ENCODE measurements at places on chromosomes 2 and 18.

DNA sequence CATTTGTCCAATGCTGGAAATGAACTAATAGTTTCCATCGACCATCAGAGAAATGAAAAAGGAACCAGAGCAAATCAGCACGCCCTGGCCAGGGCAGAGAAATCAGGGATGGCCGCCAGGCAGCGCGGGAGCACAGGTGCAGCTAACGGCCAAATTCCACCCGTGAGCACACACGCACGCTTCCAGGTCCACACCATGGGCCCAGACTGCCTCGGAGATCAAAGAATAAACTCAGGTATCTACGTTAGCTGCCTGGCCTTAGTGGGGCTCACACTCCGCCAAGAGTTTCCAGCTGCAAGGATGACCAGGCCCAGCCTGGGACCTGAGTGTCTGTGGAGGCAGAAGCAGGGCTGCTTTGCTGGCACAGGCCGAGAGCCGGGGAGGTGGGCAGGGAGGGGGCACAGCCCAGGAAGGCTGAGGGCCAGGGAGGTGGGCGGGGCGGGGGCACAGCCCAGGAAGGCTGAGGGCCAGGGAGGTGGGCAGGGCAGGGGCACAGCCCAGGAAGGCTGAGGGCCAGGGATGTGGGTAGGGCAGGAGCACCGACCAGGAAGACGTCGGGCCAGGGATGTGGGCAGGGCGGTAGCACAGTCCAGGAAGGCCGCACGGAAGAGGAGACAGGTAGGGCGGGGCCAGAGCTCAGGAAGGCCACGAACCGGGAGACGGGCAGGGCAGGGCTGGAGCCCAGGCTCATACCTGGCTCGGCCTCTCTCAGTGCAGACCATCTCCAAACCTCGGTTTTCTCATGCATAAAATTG is 43.2 kb upstream of the SALL3 start:
- DNase-seq: no peak

DNA sequence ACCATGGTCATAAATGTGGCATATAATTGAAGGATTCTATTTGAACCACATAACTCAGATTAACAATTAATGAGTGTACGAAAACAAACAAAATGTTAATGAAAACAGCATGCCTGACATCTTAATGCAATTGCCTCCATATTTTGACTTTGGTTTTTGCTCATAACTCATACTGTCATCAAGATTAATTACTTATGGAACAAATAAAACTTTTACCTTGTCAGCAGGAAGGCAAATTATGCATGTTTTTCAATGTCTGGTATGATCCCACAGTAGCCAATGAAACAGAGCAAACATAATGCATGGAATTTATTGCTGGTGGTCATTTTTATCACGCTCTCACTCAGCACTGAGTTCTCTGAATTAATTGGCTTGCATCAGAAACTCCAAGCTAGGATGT is 5.1 kb downstream of the PLEKHM3 start:
- DNase-seq: no peak

GRCh38 chr2:84939426-84940087 is 31.4 kb upstream of the KCMF1 start:
- no peak for DNase-seq

DNA sequence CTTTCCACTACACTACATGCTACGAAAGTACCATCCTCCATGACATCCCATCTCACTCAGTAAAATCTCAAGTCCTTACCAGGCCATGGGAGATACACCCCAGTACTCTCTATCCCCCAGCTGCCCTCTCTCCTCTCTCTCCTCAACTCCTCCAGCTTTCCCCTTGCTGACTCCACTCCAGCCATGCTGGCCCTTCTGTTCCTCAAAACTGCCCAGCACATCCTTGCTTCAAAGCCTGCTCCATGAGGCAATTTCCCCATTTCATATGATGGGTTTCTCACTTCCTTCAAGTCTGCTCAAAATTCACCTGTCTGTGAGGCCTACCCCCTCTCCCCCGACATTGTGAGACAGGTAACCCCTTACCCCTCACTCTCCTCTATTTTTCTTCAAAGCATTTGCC is 8.6 kb downstream of the CHN1 start:
- no peak for DNase-seq

DNA sequence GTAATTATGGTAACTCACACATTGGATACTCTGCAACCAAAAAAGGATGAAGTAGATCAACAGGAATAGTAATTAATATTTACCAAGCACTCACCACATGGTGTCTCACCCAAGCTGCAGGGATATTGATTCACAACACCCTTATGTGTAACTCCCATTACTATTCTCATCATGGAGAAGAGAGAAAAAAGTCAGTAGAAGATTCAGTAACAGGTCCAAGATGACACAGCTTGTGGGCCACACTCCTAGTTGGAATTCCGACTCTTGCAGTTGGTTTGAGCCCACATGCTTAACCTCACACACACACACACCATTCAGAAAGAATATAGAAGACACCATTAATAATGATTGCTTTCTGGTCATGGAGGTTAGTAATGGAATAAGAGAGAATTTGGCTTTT is 1.7 kb upstream of the MLPH start:
- no peak for DNase-seq

- no peak for DNase-seq
These were observed 1.1 kb downstream of the PRLH start for GRCh38 chr2:237567276-237568029.

- DNase-seq: no peak
These were observed 73.9 kb upstream of the MC2R start for GRCh38 chr18:13989199-13989598.

DNA sequence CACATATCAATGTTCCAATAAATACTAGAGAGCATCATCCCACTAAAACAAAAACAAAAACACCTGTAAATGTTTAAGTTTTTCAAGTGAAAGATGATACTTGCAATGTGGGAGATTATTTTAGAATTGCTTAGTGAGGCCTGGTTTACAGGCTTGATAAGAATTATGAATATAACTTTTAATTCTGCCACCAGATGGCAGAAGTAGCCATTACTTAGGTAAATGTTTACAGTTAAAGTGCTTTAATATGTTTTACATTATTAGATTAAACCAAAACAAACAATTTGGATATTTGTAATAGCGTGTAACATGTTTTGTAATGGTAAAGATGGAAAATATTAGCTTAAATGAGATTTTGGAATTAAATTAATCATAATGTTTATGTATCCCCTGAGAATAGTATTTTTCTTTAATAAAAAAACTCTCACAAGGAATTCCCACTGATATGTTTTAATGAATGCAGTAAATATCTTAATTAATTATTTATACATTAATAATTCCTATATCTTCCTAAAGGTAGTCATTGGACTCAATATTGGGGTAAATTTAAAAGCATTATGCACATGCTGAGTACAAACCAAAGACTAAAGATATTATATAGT is 522.0 kb downstream of the SPAG16 start:
- no peak for DNase-seq

- DNase-seq: no peak
These were observed 760.2 kb upstream of the SLC39A10 start for GRCh38 chr2:194896871-194897270.

GRCh38 chr2:114161371-114161770 is 271.5 kb downstream of the ACTR3 start:
- DNase-seq: no peak

DNA sequence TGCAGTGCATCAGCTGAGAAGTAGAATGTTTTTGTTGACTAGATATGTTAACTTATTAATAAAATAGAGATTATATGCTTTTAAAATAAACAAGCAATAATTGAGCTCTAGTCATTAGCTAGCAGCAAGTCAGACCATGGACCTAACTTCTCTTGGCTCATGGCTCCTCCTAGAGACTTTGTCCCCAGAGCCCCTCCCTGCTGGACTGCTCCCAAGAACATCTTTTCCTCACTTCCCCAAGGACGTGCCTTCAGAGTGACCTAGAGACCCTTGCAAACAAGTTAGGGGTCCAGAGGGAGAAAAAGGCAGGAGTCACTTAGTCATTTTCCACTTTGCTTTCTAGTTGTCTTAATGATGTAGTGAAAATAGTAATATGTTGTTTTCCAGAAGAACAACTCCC is 312.5 kb upstream of the NRP2 start:
- no peak for DNase-seq

- no peak for DNase-seq
These were observed 290.4 kb upstream of the RBMS1 start for GRCh38 chr2:160784034-160784433.

DNA sequence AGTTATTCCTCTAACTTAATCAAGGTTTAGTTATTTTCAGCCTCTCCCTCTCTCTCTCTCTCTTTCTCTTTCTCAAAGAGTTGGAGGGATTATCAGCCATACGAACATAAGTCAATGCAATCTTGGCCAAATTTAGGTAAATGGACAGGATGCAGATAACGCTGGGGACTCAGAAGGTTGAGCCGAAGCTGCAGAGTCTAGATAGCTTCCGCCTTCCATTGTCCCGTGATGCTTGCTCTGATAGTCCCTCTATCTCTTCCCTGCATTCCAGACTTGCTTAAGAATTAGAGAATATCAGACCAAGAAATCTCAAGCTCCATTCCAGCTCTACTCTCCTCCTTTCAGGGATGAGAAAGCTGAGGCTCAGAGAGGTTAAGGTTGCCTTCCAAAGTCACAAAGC is 502.8 kb upstream of the TNP1 start:
- DNase-seq: no peak

- no peak for DNase-seq
These were observed 18.9 kb upstream of the WDR33 start for GRCh38 chr2:127829845-127830246.

- DNase-seq: no peak
These were observed 9.7 kb downstream of the RAB11FIP5 start for GRCh38 chr2:73103018-73103542.

DNA sequence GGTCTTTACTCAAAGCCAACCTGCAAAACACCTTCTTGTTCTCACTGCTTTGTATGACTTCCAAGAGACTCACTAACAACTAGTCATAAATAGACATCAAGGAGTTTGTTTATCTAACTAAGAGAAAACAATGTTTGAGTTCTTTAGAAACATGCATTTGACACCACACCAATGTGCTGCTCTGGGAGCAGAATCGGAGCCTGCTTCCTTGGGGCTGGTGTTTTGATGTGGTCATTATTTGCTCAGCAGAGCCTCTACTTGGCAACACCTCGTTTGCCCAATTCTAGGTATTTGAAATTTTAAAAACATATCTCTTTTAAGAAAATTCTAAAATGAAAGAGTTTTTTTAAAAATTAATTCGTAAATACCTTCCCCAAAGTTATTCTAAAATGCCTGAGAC is 167.5 kb downstream of the BCL2 start:
- no peak for DNase-seq

GRCh38 chr2:23537991-23538390 is 153.0 kb downstream of the KLHL29 start:
- no peak for DNase-seq

DNA sequence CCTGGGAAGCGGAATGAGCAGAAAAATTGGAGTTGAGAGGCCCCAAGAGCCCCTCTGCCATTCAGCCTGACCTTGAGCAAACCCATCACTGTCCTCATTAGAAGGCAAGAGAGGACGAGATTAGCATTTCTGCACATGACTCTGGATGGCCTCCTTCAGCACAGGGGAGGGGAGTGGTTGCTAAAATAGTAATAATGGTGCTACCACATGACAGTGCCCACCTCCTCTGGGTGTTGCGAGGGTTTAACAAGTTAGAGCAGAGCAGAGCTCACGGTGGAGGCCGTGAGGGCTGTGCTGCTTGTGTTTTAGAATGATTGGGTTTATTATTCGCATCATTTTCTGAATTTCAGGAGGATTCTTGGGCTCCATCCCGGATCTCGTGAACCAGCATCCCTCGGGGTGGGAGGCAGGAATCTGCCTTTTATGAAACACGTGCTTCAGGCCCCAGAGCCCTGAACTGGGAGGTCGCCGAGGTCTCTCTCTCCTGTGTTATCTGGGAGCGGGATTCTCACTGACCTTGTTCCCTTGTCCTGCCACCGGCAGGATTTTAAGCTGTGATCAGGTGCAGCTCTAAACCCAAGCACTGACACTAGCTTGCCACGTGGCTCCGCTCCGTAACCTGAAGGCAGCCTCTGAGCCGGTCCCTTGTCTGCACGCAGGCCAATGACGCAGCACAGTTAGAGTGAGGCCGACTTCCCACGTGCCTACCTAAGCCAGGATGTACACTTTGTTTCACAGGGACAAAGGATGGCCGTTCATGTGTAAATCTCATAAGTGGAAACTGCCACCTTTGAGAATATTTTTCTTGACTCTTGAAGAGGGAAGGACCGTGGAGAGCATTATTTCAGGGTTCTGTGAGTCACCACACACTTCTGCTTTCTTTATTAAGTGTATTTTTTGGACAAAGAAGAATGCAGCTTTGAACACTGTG is 142.3 kb downstream of the ACOXL start:
- DNase-seq: no peak

GRCh38 chr18:48877941-48878340 is 72.8 kb downstream of the SMAD7 start:
- DNase-seq: no peak

GRCh38 chr18:37617623-37618022 is 52.0 kb upstream of the CELF4 start:
- no peak for DNase-seq

- DNase-seq: no peak
These were observed 126.9 kb downstream of the CYRIA start for GRCh38 chr2:16538707-16539106.

- DNase-seq: no peak
These were observed 370.8 kb downstream of the NUP35 start for GRCh38 chr2:183495079-183495478.

DNA sequence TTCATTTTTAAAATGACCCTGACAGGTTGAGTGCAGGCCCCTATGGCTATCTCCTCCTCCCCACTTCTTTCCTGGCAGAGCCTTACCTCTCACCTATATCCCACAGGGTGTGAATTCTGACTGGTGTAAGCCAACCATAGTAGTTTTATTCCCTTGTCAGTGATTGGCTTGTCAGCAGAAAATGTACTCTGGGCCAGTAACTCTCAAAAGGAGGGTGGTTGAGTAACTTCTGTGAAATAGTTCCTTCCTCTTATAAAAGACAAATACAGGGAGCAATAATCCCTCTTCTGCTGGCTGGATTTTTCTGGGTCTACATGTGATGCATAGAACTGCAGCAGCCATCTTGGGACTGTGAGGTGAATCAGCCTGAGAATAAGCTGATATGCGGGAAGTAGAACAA is 83.4 kb downstream of the RAPH1 start:
- DNase-seq: no peak

GRCh38 chr18:14104906-14105748 is 27.1 kb downstream of the ZNF519 start:
- no peak for DNase-seq
